ENCODE measurements at places on chromosomes 11 and 22. TPM values are rescaled to one million over a fixed set of nuclear protein-coding genes. Genes with fewer than 3 reads are reported as not detected.

GRCh38 chr11:72812967-72813739 lies 1.1 kb upstream of the ATG16L2 start:
- DNase-seq: peak; percentile 59

GRCh38 chr11:79102840-79103239 lies 338.0 kb downstream of the TENM4 start:
- no peak for DNase-seq

GRCh38 chr11:8063324-8063723 lies 17.7 kb upstream of the TUB start:
- DNase-seq: no peak

GRCh38 chr11:44434191-44434590 lies 124.3 kb upstream of the ALX4 start:
- DNase-seq: no peak

GRCh38 chr11:85896876-85897275 lies 41.7 kb downstream of the CCDC83 start:
- no peak for DNase-seq

- no peak for DNase-seq
These were observed 139.5 kb upstream of the TBCEL start for GRCh38 chr11:120884154-120885020.

- no peak for DNase-seq
These were observed 4.3 kb downstream of the SLC43A3 start for GRCh38 chr11:57422669-57423068.

GRCh38 chr11:133897331-133897650 lies 52.0 kb upstream of the SPATA19 start:
- no peak for DNase-seq

Gene ELFN2
- total RNA-seq: 0.11 TPM

Gene NCAM1
- 203 TPM for total RNA-seq

Gene PHETA2
- 2.2 TPM for total RNA-seq

All from cardiac muscle cell (in vitro differentiated cells and primary cell).